Caudate nucleus (tissue), 63 donors: ENCODE measurements at places on chromosomes 7 and 10.

GRCh38 chr10:65323802-65324201, 1602.0 kb upstream of the LRRTM3 start:
- DNase-seq, result no peak

DNA sequence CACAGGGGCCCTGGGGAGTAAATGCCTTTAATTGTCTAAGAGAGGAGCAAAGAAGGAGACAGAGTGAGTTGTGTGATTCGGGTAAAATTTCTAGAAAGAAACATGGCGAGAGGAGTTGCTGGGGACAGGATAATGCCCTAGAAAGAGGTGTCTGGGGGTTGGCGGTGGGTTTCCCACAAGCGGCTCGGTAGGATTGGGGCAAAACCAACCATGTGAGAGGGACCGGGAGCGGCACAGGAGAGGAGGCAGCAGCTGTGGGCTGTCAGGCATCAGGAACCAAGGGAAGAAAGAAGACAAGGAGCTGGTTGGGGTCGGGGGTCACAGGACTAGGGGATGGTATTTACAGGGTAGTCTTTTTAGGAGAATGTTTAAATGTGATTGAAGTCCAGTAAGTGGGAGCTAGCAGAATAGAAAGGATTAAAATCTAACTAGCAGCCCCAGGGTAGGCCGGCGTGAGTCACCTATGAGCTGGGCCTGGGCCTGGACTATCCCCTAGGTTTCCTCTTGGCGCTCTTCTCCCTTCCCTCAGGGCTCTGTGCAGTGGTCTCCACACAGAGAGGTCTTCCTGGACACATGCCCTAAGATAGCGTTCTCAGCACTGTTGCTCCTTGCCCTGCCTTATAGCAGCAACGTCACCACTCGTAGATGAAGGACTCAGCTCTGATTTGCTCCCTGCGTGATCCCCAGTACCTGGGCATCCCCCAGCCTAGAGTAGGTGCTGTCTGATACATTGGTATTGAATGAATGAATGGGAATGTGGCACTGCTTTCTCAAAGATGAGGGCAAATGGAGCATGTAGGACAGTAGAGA, 32.6 kb downstream of the IKZF1 start:
- no peak for DNase-seq

DNA sequence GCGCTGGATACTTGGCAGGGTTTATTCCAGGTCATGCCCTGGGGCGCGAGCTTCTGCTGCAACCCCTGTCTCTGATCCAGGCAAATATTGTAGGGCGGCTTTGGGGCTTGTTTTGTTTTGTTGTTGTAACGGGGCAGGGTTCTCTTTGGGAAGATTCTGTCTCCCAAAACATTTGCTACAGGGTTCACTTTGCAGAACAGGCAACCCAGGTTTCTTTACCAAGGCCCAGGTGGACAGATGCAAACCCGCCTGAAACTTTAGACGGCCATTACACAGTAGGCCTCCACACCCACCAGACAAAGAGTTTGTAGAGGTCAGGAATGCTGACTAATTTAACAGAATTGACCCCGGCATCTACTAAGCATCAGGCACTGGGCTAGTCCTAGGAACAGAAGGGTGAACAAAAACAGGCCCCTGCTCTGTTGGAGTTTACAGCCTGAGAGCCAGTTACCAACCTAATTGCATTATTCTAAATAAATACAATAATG, 567 bp upstream of the CDCA7L start:
- peak; percentile 29 for DNase-seq

GRCh38 chr7:39922580-39922979, 27.5 kb upstream of the CDK13 start:
- DNase-seq, result no peak

GRCh38 chr10:44922021-44922420, 10.9 kb downstream of the TMEM72 start:
- DNase-seq, result no peak

DNA sequence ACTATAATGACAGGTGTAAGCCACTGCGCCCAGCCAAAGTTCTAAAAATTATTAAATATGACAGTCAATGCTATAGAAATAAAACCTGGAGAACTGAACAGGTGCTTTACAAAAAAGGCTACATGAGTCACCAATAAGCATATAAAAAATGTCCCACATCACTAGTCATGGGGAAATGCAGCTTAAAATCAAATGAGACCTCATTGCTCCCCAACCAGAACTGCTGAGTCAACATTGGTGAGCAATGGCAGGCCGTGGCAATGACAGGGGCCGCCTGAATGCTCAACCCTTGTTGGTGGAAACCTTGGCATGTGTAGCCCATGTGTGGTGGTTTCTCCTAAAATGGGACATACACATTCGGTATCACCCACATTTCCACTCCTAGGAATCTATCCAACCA, 352.3 kb upstream of the KLF6 start:
- no peak for DNase-seq

GRCh38 chr10:25646371-25646770, 287.7 kb upstream of the MYO3A start:
- no peak for DNase-seq

- no peak for DNase-seq
These were observed 61.5 kb downstream of the LANCL2 start for GRCh38 chr7:55426676-55427075.

- DNase-seq, result no peak
These were observed 63.6 kb downstream of the ELAPOR2 start for GRCh38 chr7:86995814-86996213.

DNA sequence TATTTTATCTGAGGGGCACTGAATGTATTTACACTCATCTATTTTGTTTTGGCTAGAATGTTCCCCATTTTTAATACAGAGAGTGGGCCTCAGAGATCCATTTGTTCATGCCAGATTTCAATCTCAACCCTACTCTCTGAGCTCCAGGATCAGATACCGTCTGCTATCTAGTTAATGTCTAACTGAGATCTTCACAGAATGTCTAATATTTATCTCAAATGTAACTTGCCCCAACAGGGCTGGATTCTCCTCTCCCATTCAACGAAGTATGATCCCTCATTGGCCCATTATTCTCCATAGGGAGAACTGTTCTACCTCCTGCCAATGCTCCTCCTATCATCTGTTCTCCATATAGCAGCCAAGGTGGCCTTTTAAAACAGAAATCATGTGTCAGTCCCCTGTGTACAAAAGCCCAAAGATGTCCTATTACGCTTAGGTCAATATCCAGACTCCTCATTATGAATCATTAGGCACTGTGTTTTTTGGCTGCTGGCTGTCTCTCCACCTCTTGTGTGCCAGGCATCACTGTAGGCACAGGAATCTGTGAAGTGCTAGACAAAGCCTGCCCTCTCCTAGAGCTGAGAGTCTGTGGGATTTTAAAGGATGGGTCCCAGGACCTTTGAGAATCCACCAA, 169.3 kb upstream of the AGK start:
- DNase-seq, result no peak

- DNase-seq, result no peak
These were observed 151.8 kb upstream of the STK17A start for GRCh38 chr7:43431020-43431595.

GRCh38 chr10:132549371-132549770, 11.8 kb downstream of the INPP5A start:
- DNase-seq, result no peak

GRCh38 chr7:95594185-95594584, 2.1 kb downstream of the PDK4 start:
- no peak for DNase-seq

DNA sequence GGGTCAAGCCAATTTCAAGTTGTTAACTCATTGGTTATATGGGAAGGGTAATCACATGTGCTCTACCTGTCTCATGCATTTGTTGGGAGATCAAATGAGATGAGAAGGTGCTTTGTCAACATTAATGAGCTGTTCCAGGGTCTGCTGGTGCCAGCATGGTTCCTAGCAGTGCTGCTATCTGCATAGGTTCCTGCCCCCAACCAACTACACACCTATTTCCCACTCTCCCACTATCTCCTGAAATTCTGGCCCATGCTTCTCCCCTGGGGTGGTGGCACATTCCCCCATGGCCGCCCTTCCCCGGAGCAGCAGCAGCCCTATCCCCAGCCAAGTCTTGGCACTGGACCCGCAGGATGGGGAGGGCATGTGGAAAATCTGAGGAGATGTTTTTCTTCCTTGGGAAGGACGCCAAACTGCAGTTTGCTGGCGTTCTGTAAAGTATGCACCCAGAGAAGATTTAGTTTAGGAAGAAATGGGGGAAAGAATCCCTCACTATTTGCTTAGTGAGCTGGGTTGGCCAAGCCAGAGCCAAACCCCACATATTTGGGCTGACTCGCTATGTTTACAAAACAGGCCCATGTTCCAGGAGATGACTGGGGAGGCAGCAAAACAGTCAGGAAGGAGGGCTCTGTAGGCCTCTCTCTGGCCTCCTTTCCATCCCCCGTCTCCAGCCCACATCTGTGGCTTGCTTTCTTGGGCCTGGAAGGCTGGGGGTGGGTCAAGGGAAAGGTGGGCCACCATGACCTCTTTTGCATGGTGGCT, 42.5 kb downstream of the PPP1R3C start:
- peak; percentile 15 for DNase-seq

- no peak for DNase-seq
These were observed 201.0 kb downstream of the EMX2 start for GRCh38 chr10:117743509-117743908.

- DNase-seq, result no peak
These were observed 674.3 kb downstream of the SDK1 start for GRCh38 chr7:3975371-3975770.

DNA sequence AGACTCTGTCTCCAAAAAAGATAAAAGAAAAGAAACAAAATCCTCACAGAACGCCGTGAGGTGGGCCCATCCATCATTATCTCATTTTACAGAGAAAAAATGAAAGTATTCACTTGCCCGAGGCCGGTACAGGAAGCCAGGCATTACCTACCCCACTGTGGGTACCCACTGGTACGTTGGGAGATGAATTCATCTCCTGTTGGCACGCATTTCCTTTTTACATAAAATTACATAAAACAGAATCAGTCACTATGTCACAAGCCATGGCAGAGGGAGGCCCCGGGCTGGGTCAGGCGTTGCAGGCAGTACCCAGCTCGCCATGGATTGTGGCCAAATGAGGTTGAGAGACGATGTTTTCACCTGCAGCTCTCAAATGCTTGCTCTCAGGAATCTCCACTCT, 38.6 kb upstream of the TNRC18 start:
- DNase-seq, result no peak

DNA sequence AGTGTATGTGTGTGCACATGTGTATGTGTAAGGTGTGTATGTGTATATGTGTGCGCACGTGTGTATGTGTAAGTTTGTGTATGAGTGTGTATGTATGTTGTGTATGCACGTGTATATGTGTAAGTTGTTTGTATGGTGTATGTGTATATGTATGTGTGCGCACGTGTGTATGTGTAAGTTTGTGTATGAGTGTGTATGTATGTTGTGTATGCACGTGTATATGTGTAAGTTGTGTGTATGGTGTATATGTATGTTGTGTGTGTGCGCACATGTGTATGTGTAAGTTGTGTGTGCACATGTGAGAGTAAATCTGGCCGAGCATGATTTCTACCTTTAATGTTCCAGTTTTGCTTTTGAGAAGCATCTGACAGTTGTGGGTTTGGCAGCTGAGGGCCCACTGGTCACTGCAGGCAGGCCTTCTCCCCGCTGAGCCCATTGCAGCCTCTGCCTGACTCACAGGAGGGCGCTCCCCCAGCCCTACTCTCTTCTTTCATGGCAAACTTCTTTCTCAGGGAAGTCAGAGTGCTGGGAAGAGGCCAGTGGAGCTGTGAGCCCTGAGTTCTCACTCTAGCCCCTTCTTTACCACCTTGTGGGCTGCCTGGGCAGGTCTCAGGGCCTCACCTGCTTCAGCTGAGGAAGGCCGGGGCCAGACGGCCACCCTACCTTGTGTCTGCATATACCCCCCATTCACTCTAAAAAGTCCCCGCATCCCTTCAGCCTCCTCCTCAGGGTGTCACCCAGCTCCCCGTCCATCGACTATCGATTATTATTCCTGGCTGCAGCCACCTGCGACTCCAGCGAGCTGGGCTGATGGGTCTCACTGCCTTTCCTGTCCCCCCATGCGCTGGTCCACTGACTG, 11.2 kb downstream of the WDR86 start:
- no peak for DNase-seq

- DNase-seq, result no peak
These were observed 87.8 kb upstream of the LRRTM3 start for GRCh38 chr10:66837990-66838389.

DNA sequence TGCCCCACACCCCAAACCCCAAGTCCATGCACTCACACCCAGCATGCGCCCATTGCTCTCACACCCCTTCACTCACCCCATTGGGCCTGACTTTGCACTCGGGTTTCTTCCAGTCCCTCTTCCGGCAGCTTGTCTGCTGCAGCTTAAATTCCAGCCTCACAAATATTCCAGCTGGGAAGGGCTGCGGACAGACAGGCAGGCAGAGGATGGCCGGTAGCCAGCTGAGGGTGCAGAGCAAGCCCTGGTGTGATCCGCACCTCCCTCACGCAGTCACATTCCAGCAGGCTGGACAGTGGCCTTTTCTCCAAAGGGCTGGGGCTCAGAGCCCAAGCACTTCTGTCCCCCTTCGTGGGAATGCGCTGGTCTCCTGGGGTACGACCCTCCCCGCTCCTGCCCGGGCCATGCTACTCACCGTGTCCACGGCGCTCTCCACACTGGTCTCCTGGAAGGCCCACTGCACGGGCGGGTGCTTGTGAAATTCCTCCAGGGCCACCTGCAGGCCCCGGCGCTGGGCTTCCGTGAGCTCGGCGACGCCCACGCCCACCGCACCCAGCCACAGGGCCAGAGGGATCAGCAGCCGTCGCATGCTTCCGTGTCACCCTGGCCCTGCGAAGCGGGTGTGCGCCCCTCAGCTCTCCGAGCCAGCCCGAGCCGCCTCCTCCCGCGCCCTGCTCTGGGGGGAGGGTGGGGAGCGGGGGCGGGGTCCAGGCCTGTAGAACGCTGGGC, 1.2 kb downstream of the RARRES2 start:
- no peak for DNase-seq

DNA sequence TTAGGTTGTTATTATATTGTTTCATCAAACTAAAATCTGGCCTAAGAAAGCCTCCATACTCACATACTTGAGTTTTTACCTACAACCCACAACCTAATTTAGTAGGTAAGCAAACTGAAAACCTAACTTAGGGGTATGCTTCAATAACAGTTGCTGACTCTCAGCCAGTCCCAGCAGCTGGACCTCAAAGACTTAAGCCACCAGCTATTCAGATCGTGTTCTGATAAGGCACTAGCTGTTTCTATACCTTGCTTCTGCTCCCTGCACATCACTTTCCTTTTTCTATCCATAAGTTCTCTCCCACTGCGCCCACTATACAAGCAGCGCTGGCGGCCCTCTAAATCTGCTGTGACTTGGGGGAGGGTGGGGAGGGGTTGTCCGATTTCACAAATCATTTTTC, 42.3 kb downstream of the SUGCT start:
- no peak for DNase-seq

DNA sequence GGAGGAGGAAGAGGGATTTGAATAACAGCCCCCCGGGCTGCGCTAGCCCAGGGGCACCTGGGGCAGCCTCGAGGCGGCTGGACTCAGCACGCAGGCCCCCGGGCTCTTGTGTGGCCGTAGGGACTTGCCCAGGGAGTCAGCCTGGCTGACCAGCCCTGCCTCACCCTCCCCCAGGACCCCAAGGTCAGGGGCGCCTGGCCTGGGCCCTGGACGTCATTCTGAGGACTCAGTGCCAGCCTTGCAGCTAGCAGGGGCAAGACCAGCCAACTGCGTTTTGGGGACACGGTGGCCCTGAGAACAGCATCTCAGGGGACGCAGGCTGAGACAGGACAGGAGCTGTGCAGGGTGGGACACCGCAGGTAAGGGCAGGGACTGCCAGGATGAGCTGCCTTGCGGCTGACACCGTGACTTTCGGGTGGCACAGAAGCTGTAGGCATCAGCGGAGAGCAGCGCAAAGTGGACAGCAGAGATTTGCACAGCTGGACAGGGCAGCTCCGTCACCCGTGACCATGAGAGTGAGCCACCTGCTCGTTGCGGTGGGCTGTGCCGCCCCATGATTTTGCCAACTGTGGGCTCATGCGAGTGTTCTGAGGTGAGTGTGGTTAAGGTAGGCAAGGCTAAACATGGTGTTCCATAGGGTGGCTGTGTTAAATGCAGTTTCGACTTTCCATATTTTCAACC, 48.1 kb upstream of the UBE3C start:
- no peak for DNase-seq
